NCI-H774 (cell line): ENCODE measurements at places on chromosomes 3 and 15.

GRCh38 chr3:123285066-123285465, 83.3 kb downstream of the SEC22A start:
- DNase-seq = no peak

- DNase-seq = peak; percentile 46
Observed at GRCh38 chr3:151135541-151136337, 50.3 kb downstream of the MED12L start.

GRCh38 chr3:141725036-141725435, 13.1 kb upstream of the RNF7 start:
- DNase-seq = no peak

- peak; percentile 48 for DNase-seq
Observed at GRCh38 chr3:152298393-152299248, 29.9 kb downstream of the MBNL1 start.

- no peak for DNase-seq
Observed at GRCh38 chr3:37652851-37653250, 208.8 kb upstream of the CTDSPL start.

DNA sequence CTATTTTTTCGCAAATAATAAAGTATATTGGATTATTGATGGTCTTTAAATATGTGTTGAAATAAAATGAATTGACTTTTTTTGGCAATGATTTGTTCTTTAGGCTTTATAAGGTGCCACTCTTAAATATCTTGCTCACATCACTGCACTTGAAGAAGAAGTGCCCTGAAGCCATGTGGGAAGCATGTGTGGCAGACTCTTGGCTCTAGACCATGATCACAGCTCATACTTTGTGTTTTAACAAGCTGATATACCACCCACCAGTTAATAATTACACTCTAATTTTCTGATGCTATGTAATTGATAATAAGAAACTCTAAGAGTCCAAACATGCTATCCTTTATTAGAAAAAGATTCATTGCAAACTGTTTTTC, 52.1 kb upstream of the TGFBR2 start:
- DNase-seq = no peak

GRCh38 chr15:59917504-59918157, 86.5 kb upstream of the FOXB1 start:
- DNase-seq = peak; percentile 70

DNA sequence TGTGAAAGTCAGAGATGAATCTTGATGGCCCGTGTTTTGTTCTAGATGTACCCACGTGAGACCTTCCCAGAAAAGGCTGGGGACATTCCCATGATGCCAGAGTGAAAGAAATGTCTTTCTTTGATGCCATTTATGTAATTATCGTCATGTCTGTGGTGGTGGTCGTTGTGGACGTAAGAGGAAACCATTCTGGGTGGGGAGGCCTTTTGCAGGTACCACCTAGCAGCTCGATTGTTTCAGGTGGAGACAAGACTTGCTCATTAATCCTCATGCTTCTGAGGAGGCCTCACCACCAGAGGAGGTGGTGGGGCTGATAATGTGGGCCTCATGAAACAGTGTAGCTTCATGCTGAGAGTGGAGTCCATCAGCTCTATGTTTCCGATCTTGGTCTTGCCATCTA, 58.1 kb upstream of the USP3 start:
- DNase-seq = no peak

- DNase-seq = no peak
Observed at GRCh38 chr3:149630806-149631205, 27.0 kb downstream of the WWTR1 start.

DNA sequence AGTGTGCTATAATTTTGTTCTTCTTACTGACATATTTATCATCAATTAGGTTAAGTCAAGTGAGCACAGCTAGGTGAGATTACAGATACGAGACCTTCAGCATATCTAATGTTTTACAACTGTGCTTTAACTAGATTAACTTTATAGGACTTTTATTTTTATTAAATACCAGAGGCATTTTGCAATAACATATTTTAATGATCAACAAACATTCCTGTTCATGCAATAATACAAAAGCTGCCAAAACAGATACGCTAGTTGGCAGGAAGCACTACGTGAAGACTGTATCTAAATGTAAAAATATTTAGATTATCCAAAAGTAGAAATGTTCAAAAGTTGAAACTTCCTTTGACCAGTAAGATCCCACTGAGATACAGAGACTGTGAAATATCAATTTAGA, 139.1 kb downstream of the CBLB start:
- no peak for DNase-seq

DNA sequence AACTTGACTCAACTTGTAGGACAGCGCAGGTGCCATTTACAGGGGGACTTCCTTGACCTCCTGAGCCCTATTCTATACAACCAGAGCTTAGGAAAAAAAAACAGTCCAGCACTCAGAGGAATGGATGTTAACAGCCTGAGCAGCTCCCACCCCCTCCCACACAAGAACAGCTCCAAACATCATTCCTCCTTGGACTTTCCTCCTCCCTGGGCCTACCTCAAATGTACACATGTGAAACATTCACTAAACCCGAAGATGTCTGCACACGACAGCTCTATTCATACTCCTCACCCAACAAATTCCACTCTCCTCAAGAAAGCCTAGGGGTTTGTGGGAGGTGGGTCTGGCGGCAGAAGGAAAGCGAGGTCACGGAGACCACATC, 503 bp upstream of the ATRIP start:
- DNase-seq = no peak
